Panc1 (cell line): ENCODE measurements at places on chromosomes 3 and 15.

DNA sequence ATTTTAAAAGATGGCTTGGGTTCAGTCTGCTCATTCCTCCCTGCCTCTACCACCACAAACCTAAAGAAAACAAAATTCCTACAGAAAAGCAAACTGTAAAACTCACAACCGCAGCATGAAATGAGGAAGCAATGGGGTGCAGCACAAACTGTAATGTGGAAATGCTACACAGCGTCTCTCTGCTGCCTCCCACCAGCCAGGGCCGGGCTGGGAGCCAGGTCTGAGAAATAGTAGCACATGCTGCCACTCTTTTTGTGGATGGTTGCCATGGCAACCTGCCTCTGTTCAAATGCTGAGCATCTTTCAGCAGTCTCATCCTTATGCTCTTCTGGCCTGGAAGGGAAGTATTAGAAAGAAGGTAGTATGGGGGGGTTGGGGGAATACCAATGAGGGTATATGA, 55.4 kb downstream of the EOMES start:
- no peak for DNase-seq

DNA sequence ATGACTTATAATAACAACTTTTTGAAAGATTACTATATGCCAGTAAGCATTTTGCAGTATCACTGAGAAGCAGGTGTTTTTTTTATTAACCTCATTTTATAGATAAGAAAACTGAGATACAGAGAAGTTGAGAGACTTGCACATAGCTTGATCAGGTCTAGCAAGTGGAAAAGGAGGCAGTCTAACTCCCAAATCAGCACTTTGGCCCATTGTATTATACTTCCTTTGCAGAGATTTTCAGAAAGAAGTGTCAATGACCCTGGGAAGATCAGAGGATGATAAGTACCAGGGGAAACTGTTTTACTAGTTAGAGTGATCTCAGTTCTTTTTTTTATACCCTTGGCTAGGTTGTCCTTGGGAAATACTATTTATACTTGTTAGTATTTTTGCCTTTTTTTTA, 358.7 kb downstream of the SQOR start:
- no peak for DNase-seq

DNA sequence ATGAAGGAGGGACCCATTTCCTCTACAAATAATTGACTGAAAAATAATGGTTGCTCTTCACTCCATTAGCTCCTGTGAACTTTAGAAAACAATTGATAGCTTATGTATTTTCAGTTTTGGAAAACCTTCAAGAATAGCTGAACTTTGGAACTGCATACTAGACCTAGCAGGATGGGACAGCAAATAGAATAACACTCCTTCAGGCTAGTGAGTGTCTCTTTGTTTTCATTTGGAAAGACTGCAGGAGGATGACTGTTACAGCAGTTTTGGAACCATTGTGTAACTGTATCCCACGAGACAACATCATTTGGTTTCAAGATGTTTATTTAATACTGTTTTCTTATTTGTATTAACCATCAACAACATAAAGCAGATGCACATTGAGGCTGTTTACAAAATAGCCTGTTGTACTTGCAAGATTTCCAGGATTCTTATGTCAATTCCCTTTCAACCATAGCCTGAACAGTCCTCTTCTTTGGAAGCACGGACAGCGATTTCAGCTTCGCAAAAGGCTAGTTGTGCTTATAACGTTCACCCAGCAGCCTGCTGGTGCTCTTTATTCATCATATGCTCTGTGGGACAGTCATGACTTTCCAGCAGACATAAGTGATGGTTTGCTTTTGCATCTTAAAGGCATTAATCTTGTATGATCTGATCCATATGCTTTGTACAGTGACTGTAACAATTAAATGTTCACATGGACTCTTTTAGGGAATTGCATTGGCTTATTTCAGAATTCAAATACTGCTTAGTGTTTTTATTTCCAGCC, 335.5 kb downstream of the IL5RA start:
- no peak for DNase-seq

DNA sequence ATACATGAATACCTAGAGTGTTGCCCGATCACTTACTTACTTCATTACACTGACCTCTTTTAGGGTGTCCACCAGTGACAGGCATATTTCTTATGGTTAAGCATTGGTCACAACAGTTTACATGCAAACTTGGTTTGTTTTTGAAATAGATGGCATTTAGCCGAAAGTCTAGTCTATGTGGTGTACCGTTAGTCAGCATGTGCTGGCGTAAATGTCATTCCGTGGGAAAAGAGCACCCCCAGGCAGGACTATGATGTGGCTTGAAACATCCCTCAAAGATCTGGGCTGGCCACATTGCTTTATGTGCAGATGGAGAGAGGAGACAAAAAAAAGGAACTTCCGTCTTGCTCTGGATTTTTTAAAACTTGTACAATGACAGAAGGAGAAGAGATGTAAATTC, 357.0 kb upstream of the ICE2 start:
- no peak for DNase-seq

DNA sequence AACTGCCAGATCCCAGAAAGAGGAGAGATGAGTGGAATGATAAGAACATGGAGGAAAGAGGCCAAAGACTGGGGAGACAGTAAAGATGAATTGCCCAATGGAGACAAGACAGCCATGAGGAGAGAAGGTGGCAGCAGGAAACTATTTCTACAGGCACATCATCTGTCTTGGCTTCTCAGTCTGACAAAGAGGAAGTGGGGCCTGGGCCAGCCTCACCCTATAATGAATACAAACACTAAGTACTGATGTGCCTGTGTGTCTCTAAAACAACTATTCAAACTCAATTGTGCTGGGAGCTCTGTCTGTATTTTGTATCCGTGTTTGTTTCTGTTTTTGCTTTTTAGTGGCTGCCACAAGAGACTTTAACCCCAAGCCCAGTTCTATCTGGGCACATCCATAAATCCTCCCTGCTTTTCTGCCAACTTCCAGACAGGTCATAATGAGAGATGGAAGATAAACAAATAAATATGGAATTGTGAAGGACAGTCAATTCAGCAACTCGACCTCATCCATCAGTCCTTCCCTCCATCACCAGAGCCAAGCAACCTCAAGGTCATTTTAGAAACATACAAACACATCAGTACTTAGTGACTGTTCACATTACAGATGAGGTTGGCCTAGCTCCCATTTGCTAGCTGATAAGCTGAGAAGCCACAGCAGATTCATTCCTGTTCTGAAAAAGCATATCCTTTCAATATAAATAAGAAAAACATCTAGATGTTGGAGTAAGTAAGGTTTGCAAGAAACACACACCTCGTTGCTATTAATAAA, 116.7 kb downstream of the CADPS start:
- no peak for DNase-seq

DNA sequence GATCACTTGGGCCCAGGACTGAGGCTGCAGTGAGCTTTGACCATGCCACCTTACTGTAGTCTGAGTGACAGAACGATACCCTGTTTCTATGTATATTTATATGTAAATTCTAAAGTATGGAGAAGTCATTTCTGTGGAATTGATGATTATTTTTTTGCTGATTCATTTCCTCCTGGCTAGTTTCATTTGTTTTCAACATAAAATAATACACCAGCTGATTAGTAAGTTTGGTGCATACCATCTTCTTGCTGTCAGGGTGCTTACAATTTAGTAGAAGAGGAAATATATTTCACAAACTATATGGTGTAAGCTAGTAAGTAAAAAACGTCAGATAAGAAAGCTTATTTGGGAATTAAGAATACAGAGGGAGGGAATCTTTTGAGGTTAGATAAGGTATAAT, 36.0 kb downstream of the SLC25A26 start:
- no peak for DNase-seq

- no peak for DNase-seq
These were observed 369.7 kb upstream of the PROK2 start for GRCh38 chr3:72154391-72155335.

DNA sequence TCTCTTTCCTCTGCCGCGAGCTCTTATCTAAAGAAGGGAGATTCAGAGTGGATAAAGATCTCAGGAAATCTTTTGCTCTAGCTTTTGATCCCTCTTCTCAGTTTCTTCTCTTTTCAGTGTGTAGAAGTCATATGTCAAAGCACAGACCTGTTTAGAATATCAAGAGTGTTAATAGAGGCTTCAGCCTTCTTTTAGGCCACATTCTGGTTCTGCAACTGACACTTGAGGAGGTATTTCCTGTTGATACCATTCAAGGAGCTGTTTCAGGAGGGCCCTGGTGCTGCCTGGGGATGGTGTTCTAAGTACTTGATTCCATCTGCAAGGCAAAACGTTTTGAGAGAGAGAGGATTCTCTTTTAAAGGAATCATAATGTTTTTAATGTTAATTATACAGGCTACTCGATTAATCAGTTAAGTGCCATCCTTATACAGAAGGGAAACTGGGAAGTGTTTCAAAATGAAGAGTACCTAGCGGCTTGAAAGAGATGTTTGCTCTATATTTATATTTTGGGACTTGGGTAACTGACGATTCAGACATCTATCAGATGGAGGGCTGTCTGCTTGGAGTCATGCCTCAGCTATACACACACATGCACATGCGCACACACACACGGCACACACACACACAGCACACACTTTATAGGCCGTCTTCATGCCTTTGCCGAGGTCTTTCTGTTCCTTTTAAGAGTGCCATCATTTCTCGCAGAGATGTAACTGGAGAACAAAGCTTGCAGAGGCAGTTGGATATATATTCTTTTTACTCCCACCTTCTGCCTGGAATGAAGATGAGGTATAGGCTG, 313.9 kb downstream of the PTPRG start:
- DNase-seq, result no peak

DNA sequence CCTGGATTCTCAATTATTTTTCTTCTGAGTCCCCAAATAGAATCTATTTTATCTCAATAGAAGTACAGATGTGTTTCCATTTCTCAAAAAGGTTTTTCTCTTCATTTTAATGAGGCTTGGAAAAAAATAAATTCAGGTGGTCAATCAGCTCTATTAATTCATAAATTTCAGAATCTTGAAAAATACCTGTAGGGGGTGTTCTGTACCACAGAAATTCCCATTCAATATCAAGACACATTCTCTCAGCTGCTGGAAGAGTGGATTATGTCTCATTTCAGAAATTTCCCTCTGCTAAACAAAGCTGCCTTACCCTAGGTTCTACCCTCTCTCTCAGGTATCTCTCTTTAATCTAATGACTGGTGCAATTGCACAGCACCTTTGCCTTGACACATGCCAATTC, 1121.2 kb downstream of the SI start:
- no peak for DNase-seq
